ENCODE measurements at places on chromosomes 12 and 14.
A peak's percentile ranks its signal among the peaks of the same experiment; 100 is the strongest.

DNA sequence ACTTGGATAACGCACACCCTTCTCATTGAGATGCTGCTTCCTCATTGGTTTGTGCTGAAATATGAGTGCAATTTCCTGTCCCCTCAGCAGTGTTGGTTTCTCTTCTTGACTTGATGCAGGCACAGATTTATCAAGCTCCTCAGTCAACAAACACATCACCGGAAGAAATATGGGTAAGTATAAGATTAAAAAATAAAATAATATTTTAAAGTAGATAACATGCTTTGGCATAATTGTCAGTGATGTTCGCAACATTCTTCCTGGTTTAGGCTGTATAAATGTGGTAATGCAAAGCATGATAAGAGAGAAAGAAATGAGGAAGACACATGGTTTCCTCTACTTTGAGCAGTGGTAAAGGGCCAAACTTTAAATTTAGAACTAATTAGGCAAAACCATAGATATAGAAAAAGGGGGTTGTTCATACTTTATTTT, at the start of gene GPR65:
Gene GPR65, plus strand, starts transcription at position 86 of the 432 bp plus-strand sequence. CDS start 5,713 bp downstream, outside the sequence.
- no peak for DNase-seq
- H3K4me1 ChIP-seq: no peaks in the 10 kb centered on the region
- no peaks in the 10 kb centered on the region for H3K36me3 ChIP-seq

DNA sequence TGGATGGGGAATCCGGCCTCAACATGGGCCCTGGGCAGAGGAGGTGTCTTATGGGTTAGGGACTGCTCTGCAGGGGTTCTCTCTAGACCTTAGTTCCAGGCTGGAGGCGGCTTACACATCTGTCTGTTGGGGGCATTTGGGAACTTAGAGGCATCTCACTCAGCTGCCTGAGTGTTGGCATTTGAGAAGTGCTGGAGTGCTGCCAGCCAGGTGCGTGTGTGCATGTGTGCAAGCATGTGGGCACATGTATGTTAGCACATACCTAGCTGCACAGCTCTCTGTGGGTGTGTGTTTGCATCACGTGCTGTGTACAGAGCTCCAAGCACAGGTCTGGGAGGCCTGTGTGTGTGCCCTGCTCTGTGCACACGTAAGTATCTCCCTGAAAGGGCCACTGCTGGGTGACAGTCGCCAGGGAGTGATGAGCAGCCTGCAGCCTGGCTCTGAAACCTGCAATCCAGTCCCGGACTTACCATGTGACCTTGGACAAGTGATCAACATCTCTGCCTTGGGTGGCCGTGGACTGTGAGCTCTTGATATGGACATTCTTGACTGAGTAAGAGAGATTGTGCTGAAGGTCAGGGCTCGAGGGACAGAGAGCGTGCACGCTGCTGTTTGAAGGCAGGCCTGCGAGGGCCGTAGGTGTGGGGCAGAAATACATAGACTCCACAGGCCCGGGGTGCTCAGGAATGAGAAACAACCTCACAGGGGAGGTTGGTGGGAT, 5.2 kb downstream of the LRTM2 start:
- DNase-seq: no peak
- H3K27ac ChIP-seq: no peak overlapping the region
- no peak overlapping the region for H3K4me3 ChIP-seq
- no peaks in the 10 kb centered on the region for H3K36me3 ChIP-seq
- H3K4me1 ChIP-seq: no peaks in the 10 kb centered on the region
- H3K27me3 ChIP-seq: peaks cover 47% of the 10 kb centered on the region

GRCh38 chr12:64652346-64652745, 42.1 kb downstream of the RASSF3 start:
- no peaks in the 10 kb centered on the region for H3K27me3 ChIP-seq
- DNase-seq: no peak
- no peak overlapping the region for H3K27ac ChIP-seq

GRCh38 chr12:67434671-67435370, 165.7 kb downstream of the CAND1 start:
- peaks cover 15% of the 10 kb centered on the region for H3K4me1 ChIP-seq
- peak; percentile 96 for DNase-seq
- no peaks in the 10 kb centered on the region for H3K27me3 ChIP-seq
- H3K4me3 ChIP-seq: no peak overlapping the region
- peak overlapping the region; percentile 68 for H3K27ac ChIP-seq

DNA sequence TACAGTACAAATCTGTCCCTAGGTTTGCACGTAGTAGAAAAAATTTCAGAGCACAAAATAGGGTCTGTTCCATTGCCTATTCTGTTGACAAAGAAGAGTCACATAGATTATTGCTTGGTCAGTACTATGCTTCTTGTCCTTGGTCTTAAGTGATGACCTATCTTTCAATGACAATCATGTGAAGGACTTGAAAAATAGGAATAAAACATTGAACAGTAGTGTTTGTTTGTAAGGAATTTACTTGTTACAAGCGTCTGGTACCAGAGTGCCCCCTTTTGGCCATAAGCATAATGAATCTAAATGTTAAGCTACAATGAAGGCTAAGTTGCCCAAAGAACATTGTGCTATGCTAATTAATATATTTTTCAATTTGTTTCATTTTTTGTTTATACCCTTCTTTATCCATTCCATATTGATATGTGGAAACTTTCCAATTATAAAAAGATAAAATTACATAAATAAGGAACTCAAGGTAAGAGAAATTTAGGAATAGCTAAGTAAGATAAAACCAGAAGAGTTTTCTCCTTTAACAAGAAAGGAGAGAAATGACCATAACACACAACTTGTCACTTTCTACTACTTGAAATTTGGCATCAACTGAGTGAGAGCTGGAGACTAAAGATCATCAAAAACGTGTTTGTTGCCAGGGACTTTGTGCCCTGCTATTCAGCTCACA, 204.7 kb downstream of the EPS8 start:
- DNase-seq: peak; percentile 90
- H3K27me3 ChIP-seq: no peaks in the 10 kb centered on the region
- no peak overlapping the region for H3K27ac ChIP-seq
- no peaks in the 10 kb centered on the region for H3K4me1 ChIP-seq

DNA sequence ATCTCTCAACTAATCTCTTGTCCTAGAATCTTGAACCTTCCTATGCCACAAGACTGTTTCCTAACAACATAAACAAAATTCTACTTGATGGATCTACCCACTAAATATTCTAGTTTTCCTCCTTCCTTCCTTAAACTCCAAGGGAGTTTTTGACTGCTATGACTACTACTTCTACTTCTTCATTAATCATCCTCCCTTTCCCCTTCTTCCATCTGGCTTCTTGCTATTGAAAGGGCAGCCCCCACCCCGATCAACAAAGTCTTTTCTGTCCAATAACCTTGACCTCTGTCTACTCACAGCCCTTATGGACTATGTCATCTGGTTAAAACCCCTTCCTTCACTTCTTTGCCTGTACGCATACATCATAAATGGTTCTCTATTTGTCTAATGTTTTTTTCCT, 5.6 kb downstream of the LTA4H start:
- H3K4me3 ChIP-seq: no peak overlapping the region
- H3K27ac ChIP-seq: no peak overlapping the region
- H3K36me3 ChIP-seq: no peaks in the 10 kb centered on the region
- H3K4me1 ChIP-seq: peaks cover 3% of the 10 kb centered on the region
- DNase-seq: no peak

DNA sequence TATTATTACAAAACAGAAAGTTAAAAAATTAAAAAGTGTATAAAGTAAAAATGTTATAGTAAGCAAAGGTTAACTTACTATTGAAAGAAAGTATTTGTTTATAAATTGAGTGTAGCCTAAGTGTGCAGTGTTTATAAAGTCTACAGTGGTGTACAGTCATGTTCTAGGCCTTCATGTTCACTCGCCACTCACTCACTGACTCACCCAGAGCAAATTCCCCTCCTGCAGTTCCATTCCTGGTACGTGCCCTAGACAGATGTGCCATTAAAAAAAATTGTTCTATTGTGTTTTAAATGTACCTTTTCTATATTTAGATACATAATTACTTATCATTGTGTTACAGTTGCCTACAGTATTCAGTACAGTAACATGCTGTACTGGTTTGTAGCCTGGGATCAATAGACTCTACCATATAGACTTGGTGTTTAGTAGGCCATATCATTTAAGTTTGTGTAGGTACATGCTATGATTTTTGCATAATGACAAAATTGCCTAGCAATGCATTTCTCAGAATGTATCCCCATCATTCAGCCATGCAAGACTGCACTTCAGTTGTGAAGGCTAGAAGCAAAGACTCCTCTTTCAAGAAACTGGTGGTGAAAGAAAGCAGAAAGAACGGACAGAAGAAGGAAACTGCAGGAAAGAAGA, 100.6 kb downstream of the DACT1 start:
- no peaks in the 10 kb centered on the region for H3K27me3 ChIP-seq
- no peak overlapping the region for H3K4me3 ChIP-seq
- peaks cover 10% of the 10 kb centered on the region for H3K4me1 ChIP-seq
- H3K27ac ChIP-seq: peak overlapping the region; percentile 26
- peak; percentile 96 for DNase-seq

DNA sequence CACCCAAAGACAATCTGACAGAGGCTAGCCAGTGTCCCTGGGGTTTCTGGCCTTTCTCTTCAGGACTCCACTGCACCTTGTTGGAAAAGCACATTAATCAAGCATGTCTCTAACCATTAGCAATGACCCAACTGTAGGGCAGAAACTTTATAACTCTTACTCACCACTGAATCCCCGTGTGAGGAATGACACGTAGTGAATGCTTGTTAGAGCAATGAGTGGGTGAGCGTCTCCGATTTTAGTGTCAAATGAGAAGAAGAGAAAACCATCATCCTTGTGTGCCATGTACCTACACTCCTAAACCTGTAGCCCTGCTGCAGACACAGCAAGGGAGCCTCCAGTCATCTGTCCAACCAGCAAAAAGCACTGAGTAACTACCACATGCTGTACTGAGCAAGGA, 56.5 kb upstream of the GPR68 start:
- no peak overlapping the region for H3K27ac ChIP-seq
- no peak for DNase-seq
- H3K4me1 ChIP-seq: no peaks in the 10 kb centered on the region
- H3K36me3 ChIP-seq: no peaks in the 10 kb centered on the region
- H3K4me3 ChIP-seq: no peak overlapping the region

Data from fibroblast of lung (primary cell).